ENCODE measurements at places on chromosomes 7 and 10.
A peak's percentile ranks its signal among the peaks of the same experiment; 100 is the strongest.

DNA sequence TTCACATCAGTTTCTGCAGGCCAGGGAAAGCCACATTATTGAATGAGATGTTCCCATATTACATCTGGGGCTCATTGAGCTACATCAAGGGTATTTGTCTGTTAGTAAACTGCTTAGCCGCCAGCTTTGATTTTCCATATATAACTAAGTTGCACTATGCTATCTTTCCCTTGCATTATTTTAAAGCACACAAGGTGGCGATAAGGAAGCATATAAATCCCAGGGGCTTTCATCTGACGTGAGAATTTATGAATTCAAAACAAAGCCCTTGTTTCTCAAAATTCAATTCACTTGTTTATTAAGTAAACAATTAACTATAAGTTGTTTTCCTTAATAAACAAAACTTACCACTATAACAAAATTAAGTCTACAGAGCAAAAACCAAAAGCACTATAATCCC is 334.1 kb upstream of the TPK1 start:
- no peak for DNase-seq

DNA sequence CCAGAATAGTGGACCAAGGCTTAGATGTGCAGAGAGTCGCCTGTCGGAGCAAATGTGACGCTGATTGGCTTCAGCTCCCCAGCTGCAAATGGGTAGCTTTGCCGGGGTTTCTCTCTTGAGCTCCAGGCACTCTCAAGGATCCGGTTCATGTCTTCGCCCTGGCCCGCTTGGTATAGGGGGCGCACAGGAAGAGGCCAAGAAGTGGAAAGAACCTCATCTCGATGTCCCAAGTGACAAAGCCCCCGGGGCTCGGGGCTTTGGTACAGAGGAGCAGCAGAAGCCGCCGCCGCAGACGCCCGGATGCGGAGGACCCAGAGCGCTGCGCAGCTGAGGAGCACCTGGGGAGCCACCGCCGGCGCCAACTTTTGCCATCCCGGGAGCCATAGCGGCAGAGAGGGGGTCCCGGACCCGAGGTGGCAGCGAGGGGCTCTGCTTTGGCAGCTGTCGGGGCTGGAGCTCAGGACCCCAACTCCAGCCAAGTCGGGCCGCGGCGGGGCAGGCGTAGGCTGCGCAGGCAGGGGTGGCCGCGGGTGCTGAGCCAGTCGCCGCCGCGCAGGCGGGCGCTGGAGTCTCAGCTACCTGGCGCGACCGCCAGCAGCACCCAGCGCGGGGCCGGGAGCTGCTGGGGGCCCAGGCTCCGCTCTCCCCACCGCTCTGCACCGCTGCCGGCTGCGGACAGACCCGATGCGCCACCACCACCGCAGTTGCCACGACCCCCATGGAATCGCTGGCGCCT is 466.6 kb downstream of the XPNPEP1 start:
- no peak for DNase-seq

DNA sequence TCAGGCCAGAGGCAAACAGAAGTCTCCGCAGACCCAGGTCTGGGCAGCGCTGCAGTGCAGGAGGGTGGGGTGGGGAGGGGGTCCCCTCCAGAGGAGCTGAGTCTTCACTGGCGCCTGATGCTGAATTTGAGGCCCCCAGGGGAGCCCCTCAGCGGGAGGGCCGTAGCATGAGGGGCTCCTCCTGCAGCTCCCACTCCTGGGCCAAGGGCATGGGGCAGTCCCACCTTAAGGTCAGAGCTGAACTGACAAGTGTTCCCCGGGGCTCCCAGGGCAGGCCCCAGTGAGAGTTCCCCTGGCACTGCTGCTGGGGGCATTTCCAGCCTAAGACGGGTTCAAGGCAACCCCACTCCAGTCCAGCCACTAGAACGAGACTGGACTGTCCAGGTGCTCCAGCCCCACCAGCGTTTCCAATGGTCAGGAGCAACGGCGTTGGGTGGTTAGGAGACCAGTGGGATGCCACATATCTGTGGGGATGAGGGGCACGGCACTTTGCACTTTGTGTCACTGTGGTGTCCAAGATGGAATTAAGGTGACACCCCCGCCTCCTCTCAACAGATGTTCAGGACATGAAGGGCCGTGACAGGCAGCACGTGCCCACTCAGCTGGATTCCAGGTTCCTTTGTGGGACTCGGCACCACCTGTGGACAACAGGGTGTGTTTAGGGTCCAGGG is 139.1 kb downstream of the PTPRN2 start:
- DNase-seq, result no peak

- DNase-seq, result no peak
These were observed 48.4 kb upstream of the SEMA3C start for GRCh38 chr7:80967071-80967916.

DNA sequence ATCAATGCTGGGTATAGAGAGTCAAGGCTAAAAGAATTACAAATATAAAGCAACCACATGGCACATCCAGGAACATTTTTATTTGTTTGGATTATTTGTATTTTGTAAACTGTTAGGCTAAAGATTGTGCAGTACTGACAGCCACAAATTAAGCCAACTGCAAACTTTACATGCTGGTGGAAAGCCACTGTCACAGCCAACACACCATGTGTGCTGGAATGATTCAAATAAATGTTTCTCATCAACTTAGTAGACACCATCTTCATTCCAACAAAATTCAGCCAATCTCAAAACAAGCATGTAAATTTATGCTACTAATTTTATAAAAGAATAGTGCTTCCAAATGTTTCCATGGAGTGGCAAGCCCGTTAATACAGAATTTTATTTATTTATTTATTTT is 211.8 kb downstream of the ELMO1 start:
- no peak for DNase-seq

- no peak for DNase-seq
These were observed 55.6 kb downstream of the DNAJB6 start for GRCh38 chr7:157392256-157393037.

- peak; percentile 68 for DNase-seq
These were observed 29.7 kb downstream of the STN1 start for GRCh38 chr10:103888113-103888841.

DNA sequence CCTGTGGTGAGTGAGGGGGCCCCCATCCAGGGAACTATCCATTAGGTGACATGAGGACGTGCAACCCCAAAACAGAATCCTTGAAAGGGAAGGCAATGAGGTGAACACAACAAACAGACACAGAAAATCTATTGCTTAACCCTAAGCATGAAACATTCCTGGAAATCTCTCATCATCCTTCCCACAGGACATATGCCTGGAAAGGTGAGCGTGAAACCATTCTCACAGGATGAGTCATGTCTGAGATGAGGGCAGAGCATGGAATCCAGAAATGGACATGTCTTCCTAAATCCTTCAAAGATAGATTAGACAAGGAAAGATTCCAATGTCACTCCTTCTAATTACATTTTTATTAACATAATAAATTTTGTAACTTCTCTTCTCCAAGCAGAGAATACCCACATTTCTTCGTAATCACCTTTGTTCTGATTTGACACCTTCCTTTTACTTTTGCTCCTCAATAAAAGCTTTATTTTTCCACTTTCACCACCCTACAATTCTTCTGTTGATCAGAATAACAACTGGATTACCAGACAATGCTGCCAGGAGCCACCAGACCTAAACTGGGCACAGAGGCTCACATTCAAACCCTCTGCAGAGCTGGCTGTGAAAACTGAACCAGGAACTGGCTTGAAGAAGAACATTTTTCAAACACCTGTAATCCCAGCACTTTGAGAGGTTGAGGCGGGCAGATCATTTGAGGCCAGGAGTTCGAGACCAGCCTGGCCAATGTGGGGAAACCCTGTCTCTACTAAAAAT is 67.2 kb downstream of the COBL start:
- no peak for DNase-seq

- DNase-seq, result no peak
These were observed 23.9 kb upstream of the GPR26 start for GRCh38 chr10:123642293-123642692.

- no peak for DNase-seq
These were observed 4.1 kb downstream of the SSBP1 start for GRCh38 chr7:141742229-141742628.

All from activated CD4-positive, alpha-beta T cell treated with anti-CD3 and anti-CD28 coated beads, Interleukin-2, Interleukin-4, amounts not matched to agents 100 ng/mL and 50 ng/mL, durations not matched to agents 16 hours and 8 hours (primary cell).